Testis (tissue), 5 donors: ENCODE measurements at places on chromosomes 4 and X. TPM values are rescaled to one million over a fixed set of nuclear protein-coding genes. Genes with fewer than 3 reads are reported as not detected.
A peak's percentile ranks its signal among the peaks of the same experiment; 100 is the strongest.

The HOPX gene
- total RNA-seq: 158 TPM

The STATH gene
- total RNA-seq: not detected

The NWD2 gene
- 0.63 TPM for total RNA-seq

The MBTPS2 gene
- total RNA-seq: 11.4 TPM

The CXCL3 gene
- total RNA-seq: 0.68 TPM

DNA sequence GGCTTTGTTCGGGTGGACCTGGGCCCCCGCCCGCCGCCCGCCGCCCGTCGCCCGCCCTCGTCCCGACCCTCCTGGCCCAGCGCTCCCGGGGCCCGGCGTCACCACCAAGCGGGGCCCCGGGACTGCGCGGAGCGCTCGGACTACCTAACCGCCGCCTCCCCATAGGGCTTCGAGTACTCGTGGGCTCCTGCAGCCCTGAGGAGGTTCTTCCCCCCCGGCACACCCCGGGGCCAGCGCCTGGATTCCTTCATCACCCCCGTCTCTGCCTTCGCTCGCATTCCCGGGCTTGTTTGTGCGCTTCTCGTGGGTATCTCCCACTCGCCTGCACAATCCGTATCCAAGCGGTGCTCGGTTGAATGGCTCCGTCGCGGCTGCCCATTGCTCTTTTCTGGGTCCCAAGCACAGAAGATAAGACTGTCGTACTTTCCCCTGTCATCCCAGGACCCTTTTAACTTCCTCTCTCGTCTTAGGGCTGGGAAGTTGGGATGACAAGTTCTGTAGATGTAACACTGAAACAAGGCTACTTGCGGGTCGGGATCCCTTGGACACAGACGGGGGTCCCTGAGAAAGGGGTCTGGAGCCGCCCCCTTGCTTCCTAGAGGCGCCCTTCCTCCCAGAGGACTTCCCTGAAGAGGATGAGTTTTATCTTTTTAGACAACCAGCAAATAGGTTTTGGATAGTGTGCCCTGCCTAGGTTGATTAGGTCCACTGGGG, 565 bp downstream of the MOB1B start:
- DNase-seq: no peak

DNA sequence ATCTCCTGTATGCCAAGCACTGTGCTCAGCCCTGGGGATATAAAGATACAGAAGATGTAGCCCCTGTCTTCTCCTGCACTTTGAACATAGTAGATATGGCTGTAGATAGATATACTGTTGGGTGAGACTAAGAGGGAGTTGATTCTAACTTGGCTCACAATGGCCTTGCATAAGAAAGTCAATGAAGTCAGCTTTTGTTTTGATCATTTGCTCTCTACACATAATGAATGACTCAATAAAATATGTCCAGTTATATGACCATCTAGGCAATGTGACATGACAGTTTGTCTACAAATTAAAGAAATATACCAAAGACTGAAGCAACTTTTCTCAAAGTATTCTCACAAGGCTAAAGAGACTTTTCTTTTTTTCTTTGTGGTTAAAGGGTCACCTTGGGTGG, 147.6 kb upstream of the DIPK2B start:
- no peak for DNase-seq

GRCh38 chr4:85779165-85779564, 304.2 kb downstream of the ARHGAP24 start:
- no peak for DNase-seq

DNA sequence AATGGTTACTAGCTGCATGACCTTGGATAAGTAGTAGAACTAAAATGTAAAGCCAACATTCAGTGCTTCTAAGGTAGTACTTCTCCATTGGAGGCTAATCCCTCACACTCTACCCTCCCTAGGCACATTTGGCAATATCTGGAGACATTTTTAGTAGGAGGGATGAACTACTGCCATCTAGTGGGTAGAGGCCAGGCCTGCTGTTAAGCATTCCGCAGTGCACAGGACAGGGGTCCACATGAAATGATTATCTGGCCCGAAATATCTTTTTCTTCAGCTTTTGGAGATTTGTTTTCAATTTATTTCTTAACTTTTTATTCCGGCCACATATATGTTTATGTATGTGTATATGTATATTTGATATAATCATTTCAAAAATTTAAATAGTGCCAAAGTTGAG, 36.0 kb upstream of the SPANXC start:
- peak; percentile 22 for DNase-seq

DNA sequence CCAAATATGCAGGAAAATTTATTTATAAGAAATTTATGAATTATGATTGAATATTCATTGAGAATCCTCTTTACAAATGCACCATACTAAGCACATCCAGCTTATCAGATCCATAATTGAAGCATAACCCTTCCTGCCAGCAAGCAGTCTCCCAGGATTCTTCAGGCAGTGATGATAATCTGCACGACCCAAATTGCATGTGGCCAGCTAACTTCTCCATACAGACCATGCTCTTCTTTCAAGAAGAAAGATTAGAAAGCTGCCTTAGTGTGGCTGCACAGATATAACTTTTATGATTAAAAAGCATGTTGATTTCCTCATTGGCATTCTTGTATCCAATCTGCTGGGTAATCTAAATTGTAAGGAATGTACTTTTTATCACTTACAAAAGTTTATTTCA, 3.3 kb upstream of the CBR4 start:
- DNase-seq: no peak
